ENCODE measurements at places on chromosomes 12 and 14.
A peak's percentile ranks its signal among the peaks of the same experiment; 100 is the strongest.

DNA sequence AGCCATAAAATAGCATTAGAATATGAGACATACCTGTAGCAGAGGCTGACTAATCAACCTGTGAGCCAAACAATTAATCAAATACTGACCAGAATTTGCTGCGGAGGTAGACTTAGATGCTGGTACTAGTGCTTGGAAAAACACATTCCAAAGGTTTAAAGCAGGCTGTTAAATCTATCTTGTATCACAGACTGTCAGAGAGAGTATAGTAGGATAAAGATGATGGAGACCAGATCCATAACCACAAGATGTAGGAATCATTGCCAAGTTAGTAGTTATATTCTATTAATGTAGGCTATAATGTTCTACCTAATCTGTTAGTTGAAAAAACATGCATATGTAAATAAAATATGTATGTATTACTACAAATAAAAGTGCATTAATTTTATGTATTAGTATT, 726.2 kb downstream of the SLC6A15 start:
- no peak overlapping the region for H3K4me3 ChIP-seq
- H3K4me1 ChIP-seq: no peaks in the 10 kb centered on the region
- H3K36me3 ChIP-seq: no peaks in the 10 kb centered on the region
- no peak for DNase-seq
- H3K27me3 ChIP-seq: no peaks in the 10 kb centered on the region

- H3K27ac ChIP-seq: no peak overlapping the region
- no peak overlapping the region for H3K4me3 ChIP-seq
- no peaks in the 10 kb centered on the region for H3K27me3 ChIP-seq
Observed at GRCh38 chr12:31846405-31846804, 112.8 kb upstream of the RESF1 start.

- H3K27me3 ChIP-seq: peaks cover 33% of the 10 kb centered on the region
- H3K4me1 ChIP-seq: no peaks in the 10 kb centered on the region
- no peak overlapping the region for H3K27ac ChIP-seq
- DNase-seq: no peak
Observed at GRCh38 chr12:2378835-2379330, 326.1 kb downstream of the CACNA1C start.

DNA sequence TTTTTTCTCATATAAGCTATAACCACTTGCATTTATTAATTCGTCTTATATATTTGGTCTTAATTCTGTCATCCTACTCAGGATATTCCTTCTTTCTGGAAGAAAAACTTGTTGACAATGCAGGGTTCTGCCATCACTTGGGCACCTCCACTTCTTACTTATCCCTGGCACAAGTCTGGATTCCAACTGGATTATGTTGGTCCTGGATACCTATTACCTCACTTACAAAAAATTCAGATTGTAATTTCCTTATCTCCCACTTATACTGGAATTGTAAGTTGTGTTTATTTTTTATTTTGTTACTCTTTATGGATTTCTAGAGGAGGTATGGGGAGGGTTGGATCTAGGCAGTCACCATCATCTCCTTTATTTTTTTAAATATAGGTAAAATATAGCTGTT, 36.7 kb downstream of the LRRIQ1 start:
- DNase-seq: no peak
- no peaks in the 10 kb centered on the region for H3K27me3 ChIP-seq
- no peak overlapping the region for H3K4me3 ChIP-seq
- H3K27ac ChIP-seq: no peak overlapping the region

GRCh38 chr12:116199160-116199706, 78.3 kb downstream of the MED13L start:
- H3K27me3 ChIP-seq: no peaks in the 10 kb centered on the region
- no peak for DNase-seq
- H3K36me3 ChIP-seq: peaks cover 2% of the 10 kb centered on the region
- H3K4me3 ChIP-seq: no peak overlapping the region
- no peak overlapping the region for H3K27ac ChIP-seq

GRCh38 chr12:72869024-72869423, 596.9 kb downstream of the TRHDE start:
- H3K27ac ChIP-seq: no peak overlapping the region
- no peak for DNase-seq
- no peaks in the 10 kb centered on the region for H3K36me3 ChIP-seq

GRCh38 chr12:93237235-93237915, 140.3 kb upstream of the NUDT4 start:
- no peak overlapping the region for H3K4me3 ChIP-seq
- H3K27ac ChIP-seq: no peak overlapping the region
- no peak for DNase-seq

GRCh38 chr12:111425655-111426054, 19.9 kb downstream of the SH2B3 start:
- no peak for DNase-seq
- peak overlapping the region; percentile 100 for H3K27ac ChIP-seq
- H3K36me3 ChIP-seq: peaks cover 65% of the 10 kb centered on the region
- peaks cover 58% of the 10 kb centered on the region for H3K4me1 ChIP-seq
- H3K4me3 ChIP-seq: peak overlapping the region; percentile 66
- no peaks in the 10 kb centered on the region for H3K27me3 ChIP-seq

GRCh38 chr14:75661499-75661814, 411 bp downstream of the TTLL5 start:
- DNase-seq: no peak
- H3K36me3 ChIP-seq: peaks cover 25% of the 10 kb centered on the region
- peak overlapping the region; percentile 96 for H3K27ac ChIP-seq
- no peaks in the 10 kb centered on the region for H3K27me3 ChIP-seq

GRCh38 chr14:47678157-47678556, 2.8 kb upstream of the MDGA2 start:
- H3K27me3 ChIP-seq: peaks cover 26% of the 10 kb centered on the region
- H3K4me3 ChIP-seq: no peak overlapping the region
- H3K36me3 ChIP-seq: no peaks in the 10 kb centered on the region
- H3K4me1 ChIP-seq: no peaks in the 10 kb centered on the region
- DNase-seq: no peak

All from effector memory CD8-positive, alpha-beta T cell (primary cell).